Kidney capillary endothelial cell (primary cell): ENCODE measurements at places on chromosomes 12 and 14.

- no peak for DNase-seq
These were observed 10.4 kb downstream of the PAX9 start for GRCh38 chr14:36672095-36672494.

- DNase-seq: no peak
These were observed 90.2 kb downstream of the CHGA start for GRCh38 chr14:93012951-93013719.

- no peak for DNase-seq
These were observed 15.8 kb downstream of the ATP5MC2 start for GRCh38 chr12:53660041-53660440.

DNA sequence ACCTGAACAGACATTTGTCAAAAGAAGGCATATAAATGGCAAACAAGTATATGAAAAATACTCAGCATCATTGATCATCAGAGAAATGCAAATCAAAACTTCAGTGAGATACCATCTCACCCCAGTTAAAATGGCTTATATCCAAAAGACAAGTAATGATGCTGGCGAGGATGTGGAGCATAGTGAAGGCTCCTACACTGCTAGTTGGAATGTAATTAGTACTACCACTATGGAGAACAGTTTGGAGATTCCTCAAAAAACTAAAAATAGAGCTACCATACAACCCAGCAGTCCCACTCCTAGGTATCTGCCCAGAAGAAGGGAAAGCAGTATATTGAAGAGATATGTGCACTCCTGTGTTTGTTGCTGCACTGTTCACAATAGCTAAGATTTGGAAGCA, 146.1 kb downstream of the TGFB3 start:
- no peak for DNase-seq

DNA sequence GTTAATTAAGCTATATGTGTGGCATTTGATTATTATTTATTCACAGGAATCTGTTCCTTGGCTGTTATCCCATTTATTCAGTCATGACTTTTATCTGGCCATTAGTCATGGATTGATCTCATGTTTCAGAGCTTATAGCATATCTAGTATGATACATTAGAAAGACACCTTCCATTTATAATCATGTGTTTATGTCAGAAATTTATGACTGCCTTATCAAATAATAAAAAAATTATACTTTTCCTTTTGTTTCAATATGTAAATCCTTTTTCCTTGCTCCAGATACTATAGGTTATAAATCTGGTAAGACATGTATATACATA, 248.0 kb upstream of the PDE3A start:
- DNase-seq: no peak

- no peak for DNase-seq
These were observed 32.0 kb downstream of the ARF6 start for GRCh38 chr14:49924852-49925251.

GRCh38 chr12:95774311-95775045, 16.1 kb downstream of the NTN4 start:
- no peak for DNase-seq

- DNase-seq: no peak
These were observed 30.0 kb downstream of the SENP1 start for GRCh38 chr12:48075832-48076231.

DNA sequence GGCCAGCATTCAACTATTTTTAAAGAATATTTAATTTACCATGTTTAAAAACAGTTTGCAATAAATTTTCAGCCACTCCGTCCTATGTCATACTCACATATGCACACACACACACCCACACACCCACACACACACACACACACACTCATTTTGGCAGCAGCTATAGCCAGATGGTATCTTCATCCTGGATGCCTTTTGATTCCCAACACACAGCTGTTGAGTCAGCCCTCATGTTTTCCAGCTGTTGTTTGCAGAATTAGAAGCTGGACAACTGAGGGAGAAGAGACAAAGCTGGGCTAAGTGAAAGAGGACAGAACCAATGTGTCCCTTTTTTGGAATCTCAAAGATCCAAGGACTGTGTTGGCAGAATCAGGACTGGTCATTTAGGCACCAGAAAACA, 80.0 kb upstream of the EGLN3 start:
- DNase-seq: no peak

- no peak for DNase-seq
These were observed 8.0 kb upstream of the ACTR10 start for GRCh38 chr14:58191763-58192601.

GRCh38 chr12:6133642-6134041, 9.2 kb upstream of the VWF start:
- no peak for DNase-seq

GRCh38 chr12:45234139-45234865, 18.4 kb downstream of the ANO6 start:
- DNase-seq: peak; percentile 94

DNA sequence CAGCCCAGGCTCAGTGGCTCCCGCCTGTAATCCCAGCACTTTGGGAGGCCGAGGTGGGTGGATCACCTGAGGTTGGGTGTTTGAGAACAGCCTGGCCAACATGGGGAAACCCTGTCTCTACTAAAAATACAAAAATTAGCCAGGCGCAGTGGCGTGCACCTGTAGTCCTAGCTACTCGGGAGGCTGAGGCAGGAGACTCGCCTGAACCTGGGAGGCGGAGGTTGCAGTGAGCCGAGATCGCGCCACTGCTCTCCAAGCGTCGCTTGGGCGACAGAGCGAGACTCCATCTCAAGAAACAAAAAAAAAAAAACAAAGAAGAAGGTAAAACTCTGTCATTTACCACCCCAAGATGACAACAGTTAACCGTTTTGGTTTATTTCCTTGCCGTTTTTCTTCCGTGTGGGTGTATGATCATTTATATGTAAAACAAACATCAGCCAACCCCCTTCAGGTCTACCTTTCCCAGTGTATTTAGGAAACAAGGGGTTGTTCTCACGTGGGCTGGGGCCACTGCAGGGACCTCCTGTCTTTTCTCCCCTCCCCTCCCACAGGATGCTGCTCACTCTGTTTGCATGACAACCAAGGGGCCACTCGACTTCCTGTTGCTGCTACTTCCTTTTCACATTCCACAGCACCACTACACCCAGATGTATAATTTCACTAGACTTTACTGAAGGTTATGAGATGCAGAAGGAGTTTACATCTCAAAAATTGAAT, 13.6 kb downstream of the TTC9 start:
- peak; percentile 68 for DNase-seq

DNA sequence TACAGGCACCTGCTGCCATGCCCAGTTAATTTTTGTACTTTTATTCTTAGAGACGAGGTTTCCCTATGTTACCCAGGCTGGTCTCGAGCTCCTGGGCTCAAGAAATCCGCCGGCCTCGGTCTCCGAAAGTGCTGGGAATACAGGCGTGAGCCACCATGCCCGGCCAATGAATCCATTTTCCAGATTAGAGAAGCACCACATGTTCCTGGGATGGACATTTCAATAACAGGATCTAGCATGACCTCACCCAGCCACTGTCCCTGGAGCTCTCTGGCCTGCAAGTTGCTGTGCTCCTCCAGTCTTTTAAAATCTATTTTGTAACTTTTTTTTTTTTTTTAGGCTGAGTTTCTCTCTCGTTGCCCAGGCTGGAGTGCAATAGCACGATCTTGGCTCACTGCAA, 2.2 kb downstream of the GPR132 start:
- no peak for DNase-seq

DNA sequence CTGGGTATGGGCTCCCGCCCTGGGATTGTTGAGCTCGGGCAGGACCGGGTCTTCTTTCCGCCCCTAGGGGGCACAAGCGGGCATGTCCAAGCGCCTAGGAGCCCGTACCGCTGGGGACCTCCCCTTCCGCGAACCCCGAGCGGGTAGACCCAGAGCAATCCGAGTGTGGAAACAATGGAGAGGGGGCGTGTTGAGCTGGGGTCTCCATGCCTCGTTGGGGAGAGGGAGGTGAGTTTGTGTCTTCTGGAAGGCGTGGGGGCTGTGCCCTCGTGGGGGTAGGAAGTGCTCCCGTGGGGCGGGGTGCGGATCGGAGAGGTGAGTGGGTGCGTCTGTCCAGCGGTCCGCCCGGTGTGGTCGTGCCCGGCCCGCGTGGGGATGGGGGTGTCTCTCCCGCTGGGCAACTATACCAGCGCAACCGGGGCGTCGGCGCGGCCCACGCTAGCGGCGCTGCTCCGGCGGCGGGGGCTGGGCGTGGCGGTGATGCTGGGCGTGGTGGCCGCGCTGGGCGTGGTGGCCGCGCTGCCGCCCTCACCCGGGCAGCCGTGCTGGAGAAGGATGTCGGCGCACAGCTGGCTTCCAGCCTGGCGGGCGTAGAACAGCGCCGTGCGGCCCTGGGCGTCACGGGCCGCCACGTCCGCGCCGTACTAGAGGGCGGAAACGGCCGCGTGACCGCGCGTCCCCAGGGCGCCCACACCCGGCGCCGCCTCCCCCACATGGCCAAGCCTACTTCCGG, 12.2 kb downstream of the AGAP2 start:
- peak; percentile 80 for DNase-seq

DNA sequence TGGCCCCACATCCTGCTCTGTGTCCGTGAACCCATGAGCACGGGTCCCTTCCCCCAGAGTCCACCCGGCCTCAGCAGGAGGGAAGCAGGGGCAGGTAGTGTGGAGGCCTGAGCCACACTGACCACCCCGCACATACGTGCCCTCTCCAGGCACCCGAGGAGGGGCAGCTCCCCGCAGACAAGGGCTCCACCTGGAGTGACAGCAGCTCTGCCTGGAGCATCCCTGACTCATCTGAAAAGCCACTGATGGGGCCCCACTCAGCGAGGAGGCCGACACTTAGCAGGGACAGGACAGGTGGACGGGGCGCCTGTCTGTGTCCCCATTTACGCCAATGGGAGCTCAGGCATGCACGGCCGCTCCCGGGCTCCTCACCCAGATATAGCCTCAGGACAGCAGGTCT, 237.6 kb upstream of the SFSWAP start:
- DNase-seq: no peak

DNA sequence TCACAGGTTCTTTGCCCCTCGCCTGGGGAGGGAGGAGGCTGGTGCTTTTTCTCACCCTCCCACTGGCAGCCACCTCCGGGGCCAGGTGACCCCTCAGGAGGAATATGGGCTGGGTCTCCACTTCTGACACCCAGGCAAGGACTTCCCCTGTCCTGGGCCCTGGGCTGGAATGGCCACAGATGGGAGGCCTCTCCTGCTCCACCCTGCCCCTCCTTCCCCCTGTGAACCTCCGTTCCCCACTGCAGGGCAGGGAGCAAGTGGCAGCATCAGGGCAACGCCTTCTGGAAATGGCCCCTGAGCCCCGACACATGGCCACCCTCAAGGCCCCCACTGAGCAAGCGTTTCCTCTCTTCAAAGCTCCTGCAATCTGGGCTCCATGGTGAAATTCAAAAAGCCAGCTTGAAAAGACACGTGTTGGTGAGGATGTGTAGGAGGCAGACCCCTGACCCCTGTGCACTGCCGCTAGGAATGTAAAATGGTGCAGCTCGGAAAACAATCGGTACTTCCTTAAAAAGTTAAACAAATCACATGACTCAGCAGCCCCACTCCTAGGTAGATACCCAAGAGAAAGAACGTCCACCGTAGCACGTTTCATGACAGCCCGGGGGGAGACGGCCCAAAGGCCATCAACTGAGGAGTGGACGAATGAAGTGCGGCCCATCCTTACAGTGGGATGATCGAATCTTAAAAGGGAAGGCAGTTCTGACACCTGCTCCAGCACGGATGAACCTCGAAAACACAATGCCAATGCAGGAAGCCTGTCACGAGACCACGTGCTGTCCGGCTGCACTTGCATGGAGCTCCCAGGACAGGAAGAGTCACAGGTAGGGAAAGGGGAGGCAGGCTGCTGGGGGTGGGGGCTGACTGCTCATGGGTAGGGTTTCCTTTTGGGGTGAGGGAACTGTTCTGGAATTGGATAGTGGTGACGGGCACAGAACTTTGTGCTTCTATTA, 11.5 kb downstream of the XRCC3 start:
- DNase-seq: peak; percentile 50

DNA sequence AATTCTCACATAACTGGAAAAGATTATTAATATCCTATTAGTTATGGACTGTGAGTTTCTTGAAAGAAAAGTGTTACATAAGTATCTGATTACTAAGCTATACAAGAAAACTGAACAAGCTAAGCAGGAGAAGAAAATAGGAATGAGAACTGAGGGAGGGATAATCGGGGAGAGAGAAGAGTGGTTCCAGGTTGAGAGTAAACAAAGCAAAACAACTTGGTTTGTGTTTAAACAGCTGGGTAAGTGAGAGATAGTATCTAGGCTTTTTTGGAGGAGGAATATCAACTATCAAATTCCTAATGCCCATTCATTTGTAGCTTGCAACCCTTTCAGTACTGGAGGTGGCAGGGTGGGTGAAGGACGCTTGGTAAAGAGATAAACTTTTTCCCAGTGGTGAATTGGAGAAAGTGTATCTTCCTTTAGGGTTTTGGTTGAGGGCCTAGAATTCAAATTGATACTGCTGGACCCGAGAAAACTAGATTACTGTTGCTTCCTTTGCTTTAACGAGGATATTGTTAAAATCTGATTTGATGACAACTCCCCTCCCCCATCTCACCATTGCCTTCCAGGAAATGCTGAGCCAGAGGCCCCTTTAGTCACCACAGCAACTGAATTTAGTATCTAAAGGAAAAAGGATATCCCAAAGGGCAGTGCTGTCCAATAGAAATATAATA, 2.0 kb upstream of the SLC2A3 start:
- peak; percentile 75 for DNase-seq

- no peak for DNase-seq
These were observed 71.4 kb downstream of the SLC41A2 start for GRCh38 chr12:104886418-104887401.

DNA sequence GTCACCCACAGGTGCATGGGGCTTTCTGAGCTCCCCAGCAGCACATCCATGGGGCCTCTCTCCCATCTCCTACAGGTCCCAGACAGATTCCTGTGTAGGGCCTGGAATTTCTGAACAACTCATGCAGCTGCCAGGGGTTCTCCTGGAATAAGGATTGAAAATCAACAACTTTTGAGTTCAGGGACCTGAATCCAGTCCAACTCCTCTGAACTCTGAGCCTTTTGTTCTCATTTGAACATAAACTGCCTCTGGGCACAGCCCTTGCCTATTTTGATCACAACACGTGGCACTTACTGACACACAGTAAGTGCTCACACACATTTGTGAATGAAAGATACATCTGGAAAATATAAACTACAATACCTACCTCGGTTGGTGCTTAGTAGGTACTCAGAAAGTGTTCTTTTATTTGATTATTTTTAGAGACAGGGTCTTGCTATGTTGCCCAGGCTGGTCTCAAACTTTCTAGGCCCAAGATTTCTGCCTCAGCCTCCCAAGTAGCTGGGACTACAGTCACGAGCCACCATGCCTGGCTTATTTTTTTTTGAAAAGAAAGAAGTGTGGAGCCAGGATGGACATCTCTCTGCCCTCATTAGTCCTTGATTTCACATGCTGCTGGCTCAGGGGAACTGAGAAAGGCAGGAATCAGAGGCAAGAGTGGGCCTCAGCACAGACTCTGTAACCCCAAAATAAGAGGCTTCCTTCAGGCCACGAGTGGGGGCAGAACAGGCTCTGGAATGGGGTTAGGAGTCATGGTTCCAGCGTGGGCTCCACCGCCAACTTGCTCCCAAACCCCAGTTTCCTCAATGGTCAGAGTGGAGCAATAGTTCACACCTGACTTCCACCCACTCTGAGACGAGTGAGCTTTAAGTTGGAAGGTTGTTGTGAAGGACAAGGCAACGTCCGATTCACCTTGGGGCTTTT, 27.0 kb downstream of the SYNE3 start:
- no peak for DNase-seq
